ENCODE measurements at places on chromosomes 12 and 14. TPM values are rescaled to one million over a fixed set of nuclear protein-coding genes. Genes with fewer than 3 reads are reported as not detected.

Gene SLC10A1
- 0.04 TPM for polyA plus RNA-seq

Gene DNAI7
- polyA plus RNA-seq, result 7.1 TPM

Gene SLC6A13
- 51.3 TPM for polyA plus RNA-seq

Gene MSI1
- polyA plus RNA-seq, result 24.3 TPM

Gene AMHR2
- 0.29 TPM for polyA plus RNA-seq

Gene NEUROD4
- polyA plus RNA-seq, result not detected

Gene ERBB3
- polyA plus RNA-seq, result 119 TPM

Gene NGB
- polyA plus RNA-seq, result not detected

Gene KHNYN
- 44.8 TPM for polyA plus RNA-seq

Gene SPIC
- polyA plus RNA-seq, result not detected

Gene FAM181A
- not detected for polyA plus RNA-seq

Gene PTGR2
- polyA plus RNA-seq, result 31.6 TPM

Gene CELA1
- polyA plus RNA-seq, result not detected

Gene TPPP2
- polyA plus RNA-seq, result 3.0 TPM

Gene WNT1
- polyA plus RNA-seq, result not detected

Gene CTSG
- polyA plus RNA-seq, result 0.76 TPM

Gene SMCO3
- polyA plus RNA-seq, result 2.7 TPM

Gene INSM2
- not detected for polyA plus RNA-seq

Gene LPAR5
- 0.96 TPM for polyA plus RNA-seq

Gene FOXJ2
- 22.0 TPM for polyA plus RNA-seq

Gene HDAC7
- 69.0 TPM for polyA plus RNA-seq

Gene SOCS4
- polyA plus RNA-seq, result 20.8 TPM

Gene TMPRSS12
- 0.09 TPM for polyA plus RNA-seq

Gene RNF31
- polyA plus RNA-seq, result 50.4 TPM

Gene TMTC2
- 37.4 TPM for polyA plus RNA-seq

Gene TPH2
- polyA plus RNA-seq, result not detected

Gene FERMT2
- 191 TPM for polyA plus RNA-seq

Gene COQ6
- 37.5 TPM for polyA plus RNA-seq

Gene PSMD9
- 61.5 TPM for polyA plus RNA-seq

Gene CACNA1C
- polyA plus RNA-seq, result 7.2 TPM

Gene ADAMTS20
- 0.80 TPM for polyA plus RNA-seq

Gene RHOF
- polyA plus RNA-seq, result 12.6 TPM

Gene ADAM21
- polyA plus RNA-seq, result 0.34 TPM
